Putamen (tissue), 1 donor: ENCODE measurements at places on chromosomes 2 and 18.
A peak's percentile ranks its signal among the peaks of the same experiment; 100 is the strongest.

- DNase-seq, result no peak
Measured at GRCh38 chr2:69203166-69203985, 183.7 kb downstream of the GFPT1 start.

DNA sequence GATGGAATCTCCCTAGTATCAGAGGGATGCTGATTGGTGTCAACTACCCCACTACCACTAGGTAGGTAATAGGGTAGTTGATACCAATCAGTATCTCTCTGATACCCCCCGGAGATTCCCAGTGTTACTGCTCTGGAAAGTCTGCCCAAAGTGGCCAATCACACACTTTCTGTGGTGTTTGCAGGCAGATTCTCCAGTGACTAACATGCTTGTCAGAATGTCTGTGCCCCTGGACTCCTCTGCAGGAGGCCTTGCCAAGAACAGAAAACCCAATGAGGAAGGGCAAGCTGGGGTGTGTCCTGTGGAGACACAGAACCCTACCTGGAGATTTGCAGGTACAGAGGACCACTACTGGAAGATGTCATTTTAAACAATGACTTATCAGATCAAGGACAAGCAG, 135.1 kb downstream of the RIT2 start:
- no peak for DNase-seq

GRCh38 chr2:210663631-210664089, 107.3 kb downstream of the CPS1 start:
- DNase-seq, result peak; percentile 69

DNA sequence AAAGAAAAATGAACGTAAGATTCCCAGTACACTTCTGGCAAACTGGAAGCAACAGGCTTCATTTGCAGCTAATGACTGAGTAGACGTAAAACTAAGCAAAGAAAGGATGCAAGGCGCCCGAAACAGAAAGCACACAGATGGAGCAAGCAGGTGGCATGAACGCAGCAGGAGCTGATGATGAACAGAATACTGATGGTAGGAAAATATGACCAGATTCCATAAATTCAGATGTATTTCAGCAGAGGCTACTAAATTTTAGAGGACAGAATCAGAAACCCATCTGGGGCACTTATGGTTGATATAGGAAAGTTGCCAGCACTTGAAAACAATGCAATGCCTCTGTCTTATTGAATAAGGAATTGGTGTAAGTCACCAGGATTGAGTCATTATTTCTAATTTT, 658.7 kb upstream of the LINC00305 start:
- no peak for DNase-seq

GRCh38 chr2:181164699-181165098, 184.3 kb downstream of the UBE2E3 start:
- no peak for DNase-seq

GRCh38 chr2:230322561-230323384, 4.2 kb upstream of the SP140L start:
- DNase-seq, result no peak

GRCh38 chr2:200578778-200579177, 7.0 kb upstream of the AOX1 start:
- DNase-seq, result no peak

DNA sequence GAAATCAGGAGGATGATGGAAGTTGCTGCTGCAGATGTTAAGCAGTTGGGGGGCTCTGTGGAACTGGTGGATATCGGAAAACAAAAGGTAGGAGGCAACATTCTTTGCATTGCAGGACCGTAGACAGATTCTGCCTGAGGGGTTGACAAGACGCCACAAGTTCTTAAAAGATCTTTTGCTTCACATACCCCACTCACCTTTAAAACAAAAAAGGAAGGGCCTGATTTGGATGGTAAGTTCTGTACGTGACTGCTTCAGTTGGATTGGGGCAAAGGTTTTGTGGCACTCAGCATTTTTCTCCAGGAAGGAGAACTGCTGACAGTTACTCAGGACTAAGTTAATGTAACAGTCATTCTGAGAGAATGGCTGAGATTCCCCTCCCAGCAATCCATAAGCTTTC, 5.2 kb downstream of the CNDP2 start:
- no peak for DNase-seq

DNA sequence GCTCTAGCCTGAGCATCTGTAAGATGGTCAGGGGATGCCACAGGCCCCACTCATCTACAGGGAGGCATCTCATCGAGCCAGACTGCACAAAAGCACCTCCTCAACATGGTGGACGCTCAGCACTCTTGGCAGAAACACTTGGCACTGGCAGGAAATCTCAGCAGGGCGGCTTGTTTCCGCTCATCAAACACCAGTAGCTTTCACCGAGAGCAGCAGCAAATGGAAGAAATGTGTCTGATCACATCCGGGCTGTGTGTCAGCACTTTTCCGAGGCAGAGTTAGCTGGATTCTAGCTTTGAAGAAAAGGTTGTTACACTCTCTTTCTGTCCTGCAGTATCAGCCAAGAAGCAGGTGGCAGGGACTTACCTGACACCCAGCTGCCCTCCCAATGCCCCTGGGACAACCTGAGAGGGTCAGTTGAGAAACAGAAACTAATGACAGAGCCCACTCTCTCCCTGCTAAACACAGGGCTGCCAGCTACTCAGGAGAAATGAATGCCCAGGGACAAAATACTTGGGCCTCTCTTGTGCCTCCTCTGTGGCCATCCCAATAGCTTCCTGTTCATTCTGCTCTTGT, 68.9 kb upstream of the FZD7 start:
- no peak for DNase-seq

DNA sequence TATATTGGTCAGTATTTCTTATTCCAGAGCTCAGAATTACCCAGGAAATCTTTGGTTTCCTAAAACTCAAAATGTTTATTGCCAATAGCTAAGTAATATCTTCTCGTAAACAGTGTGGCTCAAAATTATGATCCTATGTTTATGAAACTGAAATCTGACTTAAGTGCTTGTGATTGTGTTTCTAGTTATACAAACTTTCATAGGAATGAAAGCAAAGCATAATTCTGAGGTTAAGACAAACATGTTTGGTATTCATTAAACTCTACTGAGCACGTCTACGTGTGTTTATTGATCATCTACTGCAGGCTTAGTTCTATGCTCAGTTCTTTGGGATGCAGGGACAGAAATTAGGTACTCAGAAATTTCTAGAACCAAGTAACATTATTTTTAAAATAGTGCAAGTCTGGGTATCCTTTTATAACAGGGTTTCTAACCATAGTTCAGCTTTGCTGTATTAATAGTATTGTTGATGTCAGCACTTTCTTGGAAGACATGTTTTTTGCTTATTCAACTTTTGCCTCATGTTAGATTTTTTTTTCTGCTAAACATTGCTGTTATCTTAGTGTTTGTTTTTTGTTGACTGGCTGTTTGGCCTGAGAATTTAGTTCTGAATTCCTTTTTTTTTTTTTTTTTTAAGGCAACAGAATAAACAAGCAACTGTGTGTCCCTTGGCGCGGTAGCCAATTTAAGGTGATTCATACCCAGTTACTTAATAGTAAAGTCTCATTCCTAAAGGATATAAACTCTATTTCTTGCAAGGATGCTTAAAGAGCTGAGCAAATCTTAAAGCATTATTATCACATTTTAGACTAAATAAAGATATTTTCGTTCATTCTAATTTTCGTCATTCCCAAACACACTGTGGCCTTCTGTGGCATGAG, 31.3 kb downstream of the PTPRM start:
- DNase-seq, result no peak

- no peak for DNase-seq
Measured at GRCh38 chr2:11983870-11984269, 237.4 kb downstream of the LPIN1 start.

- no peak for DNase-seq
Measured at GRCh38 chr2:38907743-38908562, 18.3 kb downstream of the ARHGEF33 start.

DNA sequence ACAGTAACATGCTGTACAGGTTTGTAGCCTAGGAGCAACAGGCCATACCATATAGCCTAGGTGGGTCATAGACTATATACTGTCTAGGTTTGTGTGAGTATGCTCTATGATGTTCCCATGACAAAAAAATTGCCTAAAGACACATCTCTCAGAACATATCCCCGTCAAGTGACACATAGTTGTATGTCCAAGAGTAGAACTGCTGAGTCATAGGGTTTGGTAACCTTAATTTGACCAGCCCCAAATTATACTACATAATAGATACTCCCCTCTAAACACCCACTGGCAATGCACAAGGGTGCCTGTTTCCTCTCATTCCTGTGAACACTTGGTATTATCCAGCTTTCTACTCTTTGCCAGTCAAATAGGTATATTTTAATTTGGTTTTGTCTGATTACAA, 161.6 kb downstream of the LCLAT1 start:
- no peak for DNase-seq

GRCh38 chr2:158505448-158505934, 48.7 kb downstream of the PKP4 start:
- no peak for DNase-seq

GRCh38 chr2:7971841-7972240, 710.0 kb upstream of the ID2 start:
- no peak for DNase-seq

DNA sequence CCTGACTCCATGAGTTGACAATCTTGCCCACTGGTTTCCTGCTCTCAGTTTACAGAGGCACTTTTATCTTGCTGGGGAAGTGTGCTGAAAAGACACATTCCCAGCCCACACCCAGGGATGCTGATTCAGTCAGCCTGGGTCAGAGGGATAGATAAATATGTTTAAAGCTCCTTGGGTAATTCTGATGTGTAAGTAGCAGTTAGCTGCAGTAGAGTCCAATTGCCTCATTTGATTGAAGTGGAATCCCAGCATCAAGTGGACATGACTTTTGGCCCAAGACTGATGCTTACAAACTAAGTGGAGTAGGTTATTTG, 29.4 kb downstream of the PSD4 start:
- no peak for DNase-seq

DNA sequence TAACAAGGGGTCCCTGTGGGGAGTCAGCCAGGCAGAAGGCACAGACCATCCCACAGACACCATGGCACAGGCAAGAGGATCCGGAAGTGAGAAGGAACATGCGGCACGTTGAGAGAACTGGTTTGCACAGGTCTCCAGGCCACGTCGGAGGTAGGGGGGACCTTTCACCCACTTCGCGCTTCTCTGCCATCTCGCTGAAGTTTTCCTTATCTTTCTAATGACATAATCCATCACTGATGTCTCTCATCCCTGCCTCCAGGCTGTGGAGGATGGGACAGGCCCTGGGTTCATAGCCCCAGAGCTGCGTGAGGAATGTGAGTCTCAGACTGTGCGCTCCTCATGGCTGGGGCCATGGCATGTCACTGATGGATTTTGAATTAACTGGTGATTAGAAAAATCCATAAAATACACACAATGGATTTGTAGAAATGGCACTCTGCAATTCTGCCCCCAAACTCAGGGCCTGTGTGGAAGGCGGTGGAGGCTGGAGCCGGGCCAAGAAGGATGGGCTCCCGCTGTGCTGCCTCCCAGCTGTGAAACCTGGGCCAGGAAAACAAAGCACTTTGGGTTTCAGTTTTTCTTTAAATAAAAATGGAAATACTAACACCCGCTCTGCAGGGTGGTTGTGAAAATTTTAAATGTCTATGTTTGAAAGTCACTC, 113.3 kb upstream of the ALKAL2 start:
- DNase-seq, result no peak

DNA sequence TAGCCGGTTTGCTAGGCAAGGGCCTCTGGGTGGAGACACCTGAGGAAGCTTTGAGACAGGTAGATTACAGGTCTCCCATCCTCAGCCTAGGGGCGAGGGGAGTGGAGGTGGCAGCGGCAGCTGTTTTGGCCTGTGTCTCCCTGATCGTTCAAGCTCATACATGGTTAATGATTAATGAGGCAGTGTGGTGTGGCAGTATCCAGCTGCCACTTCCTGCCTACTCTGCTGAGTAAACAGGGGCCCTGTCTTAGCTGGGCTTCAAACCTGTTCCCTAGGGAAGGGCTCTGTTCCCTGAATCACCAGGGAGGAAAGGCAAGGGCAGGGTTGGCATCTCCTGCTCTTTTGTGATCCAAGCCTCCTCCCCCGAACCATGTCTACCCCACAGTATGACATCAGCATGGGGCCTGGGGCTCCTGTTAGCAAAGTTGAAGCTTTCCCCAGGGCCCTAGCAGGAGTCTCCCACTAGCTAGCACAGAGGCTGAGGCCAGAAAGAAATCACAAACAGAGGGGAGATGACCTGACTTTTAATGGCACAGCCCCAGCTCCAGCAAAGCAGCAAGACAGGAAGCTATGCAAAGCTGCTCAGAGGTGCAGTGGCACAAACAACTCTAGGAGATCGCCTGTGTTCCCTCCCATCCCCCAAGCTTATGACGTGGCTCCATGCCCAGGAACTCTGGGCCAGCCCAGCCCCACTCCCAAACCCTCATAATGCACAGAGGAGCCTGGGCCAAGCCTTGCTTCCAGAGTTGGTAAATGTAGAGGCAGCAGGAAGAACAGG, 3.7 kb upstream of the TUBA4B start:
- peak; percentile 62 for DNase-seq

DNA sequence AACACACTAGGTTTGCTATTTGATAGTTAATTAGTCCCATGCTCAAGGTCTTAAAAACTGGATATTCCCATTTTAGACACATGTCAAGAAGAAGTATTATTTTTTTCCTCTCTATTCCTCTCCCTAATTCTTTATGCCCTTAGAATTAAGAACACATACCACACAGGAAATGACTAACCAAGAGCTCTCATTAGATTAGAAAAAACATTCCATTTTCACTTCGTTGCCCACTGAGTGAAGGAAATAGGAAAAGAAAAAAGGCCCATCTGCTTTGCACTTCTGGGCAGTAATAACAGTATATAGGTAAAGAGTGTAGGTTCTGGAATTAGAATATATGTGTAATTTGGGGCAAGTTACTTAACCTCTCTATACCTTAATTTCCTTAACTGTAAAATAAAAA, 26.9 kb downstream of the ACADL start:
- DNase-seq, result no peak

GRCh38 chr18:65897292-65897691, 146.5 kb downstream of the CDH7 start:
- no peak for DNase-seq

DNA sequence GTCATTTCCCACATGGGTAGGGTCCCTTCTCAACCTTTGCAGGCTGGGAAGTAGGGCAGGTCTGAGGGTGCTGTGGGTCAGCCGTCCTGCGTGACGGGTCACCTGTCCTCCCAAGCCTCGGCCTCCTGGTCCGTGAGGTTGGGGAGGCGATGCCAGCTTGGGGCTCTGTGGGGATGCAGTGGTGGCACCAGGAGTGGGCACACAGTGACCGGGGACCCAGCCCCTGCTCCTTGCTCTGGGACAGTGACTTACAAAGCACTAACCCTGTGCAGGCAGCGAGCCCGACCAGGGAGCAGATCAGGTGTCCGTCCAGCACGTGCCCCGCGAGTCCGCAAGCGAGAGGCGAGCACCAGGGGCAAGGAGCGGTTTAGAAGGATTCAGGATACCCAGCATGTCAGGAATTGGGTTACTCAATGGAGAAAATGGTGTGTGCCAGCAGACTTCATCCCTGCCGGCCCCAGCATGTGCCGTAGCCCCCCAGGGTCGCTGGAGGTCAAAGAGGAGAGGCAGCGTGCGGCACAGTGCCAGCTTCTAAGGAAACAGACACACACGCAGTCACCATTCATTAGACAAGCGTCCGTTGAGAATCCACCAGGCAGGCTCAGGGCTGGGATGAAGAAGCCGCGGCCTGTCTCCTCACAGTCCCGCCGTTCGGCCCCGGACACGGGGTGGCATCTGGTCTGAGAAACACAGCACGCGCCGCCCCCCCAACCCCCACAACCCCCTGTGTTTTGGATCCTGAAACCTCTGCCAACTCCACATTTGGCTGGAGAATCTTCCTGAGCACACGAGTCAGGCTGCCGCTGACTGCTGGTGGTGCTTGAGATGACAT, 11.7 kb downstream of the COLEC11 start:
- DNase-seq, result no peak
